ENCODE measurements at places on chromosomes 7 and 10.

- DNase-seq: no peak
Measured at GRCh38 chr7:141355032-141355431, 196.2 kb upstream of the AGK start.

GRCh38 chr7:157397731-157398691 is 61.2 kb downstream of the DNAJB6 start:
- DNase-seq: no peak

DNA sequence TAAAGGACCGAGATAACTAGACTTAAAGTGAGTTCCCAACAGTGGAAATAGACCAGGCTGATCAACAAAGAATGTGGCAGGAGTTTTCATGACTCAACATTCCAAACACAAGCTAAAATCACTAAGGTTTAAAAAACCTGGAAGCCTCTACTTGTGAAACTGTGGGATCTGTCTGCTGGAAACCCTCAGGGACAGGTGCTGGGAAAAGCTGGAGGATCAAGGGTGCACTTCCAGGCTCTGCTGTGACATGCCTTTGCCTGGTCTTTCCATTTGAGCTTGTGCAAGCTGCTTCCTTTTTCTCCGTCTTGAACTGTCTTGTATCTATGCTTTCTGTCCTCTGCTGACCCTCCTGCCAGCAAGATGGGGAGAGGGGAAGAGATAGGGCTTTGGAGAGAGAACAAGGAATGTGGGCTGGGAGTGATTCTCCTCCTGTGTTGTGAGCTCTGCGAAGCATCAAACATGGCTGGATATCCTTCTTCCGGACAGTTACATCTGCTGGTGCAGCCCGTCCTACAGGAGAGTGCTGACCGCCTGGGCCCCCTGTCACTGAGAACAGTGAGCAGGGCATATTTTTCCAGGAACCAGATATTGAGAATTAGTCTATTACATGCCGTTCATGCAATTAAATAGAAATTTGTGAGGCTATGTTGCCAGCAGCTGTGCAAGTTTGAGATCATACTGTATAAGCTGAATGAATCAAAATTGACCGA is 25.5 kb downstream of the ARHGAP22 start:
- DNase-seq: no peak

DNA sequence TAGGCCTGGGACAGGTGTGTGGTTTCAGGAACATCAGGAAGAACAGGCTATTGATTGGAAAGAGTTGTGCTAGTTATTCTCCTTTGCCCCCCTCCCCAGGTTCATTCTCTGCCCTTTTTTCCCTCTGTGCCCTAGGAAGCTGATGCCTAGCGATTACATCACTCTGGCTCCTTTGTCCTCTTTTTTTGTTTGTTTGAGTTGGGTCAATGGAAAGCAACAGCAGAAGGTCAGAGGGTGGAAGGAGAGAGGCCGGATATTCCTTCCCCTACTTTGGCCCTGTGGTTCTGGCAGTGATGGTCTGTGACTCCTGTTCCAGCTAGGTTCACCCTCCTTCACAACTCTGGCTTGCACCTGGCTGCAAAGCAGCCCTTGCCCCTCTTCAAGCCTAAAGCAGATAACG is 18.9 kb downstream of the LOXL4 start:
- DNase-seq: no peak

DNA sequence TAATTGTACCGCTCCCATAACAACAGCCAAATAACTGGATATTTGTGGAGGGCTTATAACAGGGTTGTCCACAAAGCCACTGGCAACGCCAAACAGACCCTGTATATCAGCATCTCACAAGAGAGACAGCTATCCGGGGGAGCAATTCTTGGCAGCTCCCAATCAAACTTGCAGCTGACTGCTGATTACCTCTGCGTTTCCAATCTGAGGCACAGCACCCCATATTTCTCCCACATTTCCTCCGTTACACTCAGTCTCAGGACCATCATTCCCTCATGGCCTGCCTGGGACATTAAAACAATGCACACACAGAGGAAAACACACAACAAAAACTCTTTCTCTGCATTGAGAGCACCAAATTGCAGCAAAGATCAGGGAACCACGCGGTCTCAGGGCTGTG is 67.8 kb upstream of the SDK1 start:
- DNase-seq: peak; percentile 26

GRCh38 chr10:124009231-124010015 is 84.0 kb downstream of the CHST15 start:
- no peak for DNase-seq

DNA sequence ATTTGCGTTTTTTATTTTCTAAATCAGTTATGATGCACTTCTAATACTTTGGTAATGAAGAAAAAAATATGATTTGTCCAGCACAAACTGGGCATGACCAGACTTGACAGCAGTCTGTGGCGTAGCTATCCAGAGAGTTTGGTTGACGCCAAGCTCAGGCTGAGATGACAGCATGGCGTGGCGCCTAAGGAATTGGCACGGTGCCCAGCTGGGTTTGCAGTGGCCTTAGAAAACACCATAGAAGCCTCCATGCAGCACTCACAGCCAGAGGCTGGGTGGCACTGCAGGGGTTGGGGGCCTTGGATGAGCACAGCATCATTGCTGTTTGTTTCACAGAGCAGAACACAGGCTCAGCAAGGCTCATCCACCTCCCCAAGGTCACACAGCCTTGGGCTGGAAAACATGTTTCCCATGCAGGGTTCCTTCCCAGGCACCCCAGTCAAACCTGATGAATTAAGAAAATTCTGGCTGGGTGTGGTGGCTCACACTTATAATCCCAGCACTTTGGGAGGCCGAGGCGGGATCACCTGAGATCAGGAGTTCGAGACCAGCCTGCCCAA is 88.9 kb downstream of the GTF2IRD1 start:
- DNase-seq: no peak

DNA sequence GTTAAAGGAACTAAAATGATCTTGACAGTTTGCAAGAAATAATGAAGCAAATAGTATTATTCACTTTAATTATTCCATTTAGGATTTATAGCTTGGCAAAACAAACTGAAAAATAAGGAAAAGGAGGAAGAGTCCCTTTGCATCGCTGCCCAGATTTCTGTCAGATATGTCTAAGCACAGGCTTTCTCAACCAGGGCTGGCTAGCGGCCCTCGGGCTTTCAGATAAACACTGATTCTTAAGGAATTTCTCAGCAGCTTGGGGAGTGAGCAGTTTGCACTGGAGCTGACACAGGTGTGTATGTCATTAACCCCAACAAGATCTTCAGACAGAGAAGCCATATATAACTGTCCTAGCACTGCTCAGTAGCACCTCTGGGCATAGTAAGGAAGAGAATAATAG is 47.9 kb upstream of the SEMA3D start:
- DNase-seq: no peak

GRCh38 chr10:121243609-121244241 is 354.5 kb downstream of the FGFR2 start:
- no peak for DNase-seq
